ENCODE measurements at places on chromosomes 3 and 15.

- DNase-seq = no peak
Measured at GRCh38 chr15:39850436-39850835, 67.8 kb upstream of the FSIP1 start.

DNA sequence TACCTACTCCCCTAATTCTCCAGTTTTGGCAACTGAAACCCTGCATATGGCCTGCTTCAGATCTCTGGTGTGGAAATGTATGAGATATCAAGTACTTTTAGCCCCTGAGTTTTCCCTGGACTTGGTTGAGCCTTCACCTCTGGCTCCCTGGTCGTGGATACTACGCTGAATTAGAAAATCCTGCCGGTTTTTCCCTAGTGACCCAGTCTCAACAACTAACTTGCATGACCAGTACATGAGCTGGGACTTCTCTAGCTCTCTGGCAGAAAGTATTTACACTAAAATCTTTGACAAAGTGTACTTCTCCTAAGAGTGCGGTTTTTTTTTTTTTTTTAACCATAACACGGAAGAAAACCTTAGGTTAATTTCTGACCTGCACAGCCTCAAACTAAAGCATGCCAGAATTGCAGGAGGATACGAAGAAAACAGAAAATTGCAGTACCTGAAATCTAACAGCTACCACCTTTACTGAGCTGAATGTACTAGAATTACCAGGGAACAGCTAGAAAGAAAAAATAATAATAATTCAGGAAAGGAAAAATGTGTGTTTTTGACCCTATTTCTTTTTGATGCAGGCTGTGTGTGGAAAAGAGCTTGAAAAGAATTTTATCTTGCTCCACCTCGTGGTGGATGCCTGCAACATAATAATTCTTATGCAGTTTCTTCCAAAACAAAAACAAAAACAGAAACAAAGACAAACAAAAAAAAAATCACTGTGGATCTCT is 165.6 kb downstream of the GMNC start:
- peak; percentile 12 for DNase-seq

- DNase-seq = no peak
Measured at GRCh38 chr3:138408751-138409570, 25.5 kb upstream of the ESYT3 start.

DNA sequence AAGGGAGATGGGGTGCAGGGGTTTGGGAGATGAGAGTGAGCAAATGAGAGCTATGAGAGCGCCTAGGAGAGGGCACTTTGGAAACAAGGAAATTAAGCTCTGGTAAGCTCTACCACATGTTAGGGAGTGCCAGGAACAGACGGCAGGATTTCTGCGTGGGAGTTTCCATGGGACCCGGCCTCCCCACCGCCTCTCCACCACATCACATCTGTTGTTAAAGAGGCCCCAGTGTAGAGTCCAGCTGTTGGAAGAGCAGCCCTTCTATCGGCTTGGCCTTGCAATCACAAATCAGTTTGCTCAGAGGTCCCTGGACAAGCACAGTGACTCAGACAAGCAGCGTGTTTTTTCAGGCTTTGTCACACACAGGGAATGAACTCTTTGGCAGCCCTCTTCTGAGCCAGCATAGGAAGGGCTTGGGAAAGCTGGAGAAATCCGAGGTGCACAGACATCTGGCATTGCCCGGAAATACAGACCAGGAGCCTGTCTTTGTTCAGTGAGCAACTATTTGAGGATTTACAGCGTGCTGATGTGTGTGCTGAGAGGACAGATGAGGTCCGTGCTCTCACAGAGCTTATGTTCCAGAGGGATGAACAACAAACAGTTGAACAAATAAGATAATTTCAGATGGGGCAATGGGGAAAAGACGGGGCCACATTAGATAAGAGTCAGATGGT is 370.6 kb upstream of the PROK2 start:
- peak; percentile 62 for DNase-seq

GRCh38 chr3:65277798-65278197 is 590.0 kb upstream of the ADAMTS9 start:
- no peak for DNase-seq

- DNase-seq = no peak
Measured at GRCh38 chr15:62799037-62799436, 243.5 kb upstream of the TPM1 start.

DNA sequence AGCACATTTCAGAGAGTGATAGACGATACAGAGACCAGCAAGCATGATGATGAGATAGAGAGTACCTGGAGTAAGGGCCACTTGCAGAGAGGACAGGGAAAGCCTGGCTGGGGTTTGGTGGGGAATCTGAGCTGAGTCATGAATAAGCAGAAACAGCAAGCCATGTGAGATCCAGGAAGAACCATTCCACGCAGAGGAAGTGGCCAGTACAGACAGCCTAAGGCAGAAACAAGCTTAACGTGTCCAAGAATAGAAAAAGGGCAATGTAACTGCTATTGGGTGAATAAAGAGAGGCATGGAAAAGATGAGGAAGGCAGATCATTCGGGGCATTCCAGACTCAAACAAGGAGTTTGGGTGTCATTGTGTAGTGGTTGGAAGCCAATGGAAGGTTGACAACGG is 816.3 kb upstream of the CFAP20DC start:
- no peak for DNase-seq

DNA sequence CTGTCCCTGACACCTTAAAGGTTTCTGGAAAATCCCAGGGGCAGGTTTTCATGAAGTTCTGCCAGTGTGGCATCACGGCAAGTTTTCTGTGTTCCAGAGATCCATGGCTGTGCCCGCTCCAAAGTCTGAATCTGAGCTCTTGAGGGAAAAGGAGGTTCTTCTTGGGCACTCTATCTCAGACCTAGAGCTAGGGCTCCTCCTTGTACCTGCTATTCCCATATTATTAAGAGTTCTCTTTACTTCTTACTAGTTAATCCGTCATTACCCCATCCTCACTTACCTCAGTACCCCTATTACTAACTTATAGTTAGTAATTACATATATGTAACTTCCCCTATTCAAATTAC is 5.9 kb upstream of the TRA2B start:
- DNase-seq = no peak

- no peak for DNase-seq
Measured at GRCh38 chr3:43213631-43214030, 72.7 kb upstream of the SNRK start.

GRCh38 chr3:134034005-134034785 is 4.5 kb upstream of the SLCO2A1 start:
- no peak for DNase-seq

- DNase-seq = no peak
Measured at GRCh38 chr15:49441356-49441755, 18.3 kb downstream of the FGF7 start.

GRCh38 chr3:49872801-49873281 is 3.1 kb upstream of the CAMKV start:
- DNase-seq = no peak

- no peak for DNase-seq
Measured at GRCh38 chr3:81692766-81693165, 68.7 kb downstream of the GBE1 start.

GRCh38 chr15:62828364-62828763 is 214.2 kb upstream of the TPM1 start:
- DNase-seq = no peak

- no peak for DNase-seq
Measured at GRCh38 chr3:36443028-36443686, 62.9 kb downstream of the STAC start.

- DNase-seq = no peak
Measured at GRCh38 chr3:42504334-42505127, 2.1 kb downstream of the VIPR1 start.

DNA sequence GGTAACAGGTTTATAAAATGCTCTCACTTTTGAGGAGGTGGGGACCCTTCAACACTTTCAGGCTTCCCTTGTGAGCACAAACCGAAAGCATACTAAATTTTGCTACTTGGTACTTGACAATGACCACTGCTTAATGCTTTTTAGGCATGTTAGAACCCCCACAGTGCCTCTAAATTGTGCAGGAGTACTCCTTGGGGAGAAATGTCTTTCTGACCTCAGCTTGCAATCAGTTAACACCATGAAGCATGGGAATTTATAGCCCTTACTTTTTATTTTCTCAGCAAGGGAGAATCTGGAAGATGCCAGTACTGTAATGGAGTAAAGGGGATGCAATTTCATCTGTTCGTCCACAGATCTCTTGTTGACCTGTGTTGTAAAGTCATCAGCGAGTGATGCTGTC is 308.9 kb upstream of the TBC1D5 start:
- DNase-seq = no peak

DNA sequence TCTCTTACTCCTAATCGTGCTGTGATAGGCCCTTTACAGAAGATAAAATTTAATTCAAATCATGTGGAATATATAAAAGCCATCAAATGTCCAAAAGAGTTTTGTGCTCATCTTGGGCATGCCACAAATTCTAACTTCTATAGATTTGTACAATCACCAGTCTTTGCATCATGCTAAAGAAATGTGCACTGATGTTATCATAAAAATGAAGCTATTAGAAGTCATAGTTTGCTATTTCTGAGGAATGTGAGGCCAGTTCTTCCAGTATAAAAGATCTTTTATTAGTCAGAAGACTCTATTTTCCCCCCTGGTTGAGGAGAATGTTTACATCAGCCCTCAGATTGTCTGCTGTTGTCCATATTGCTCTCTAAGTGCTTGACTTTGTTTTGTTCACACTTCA is 2.1 kb upstream of the ANXA2 start:
- DNase-seq = peak; percentile 45

DNA sequence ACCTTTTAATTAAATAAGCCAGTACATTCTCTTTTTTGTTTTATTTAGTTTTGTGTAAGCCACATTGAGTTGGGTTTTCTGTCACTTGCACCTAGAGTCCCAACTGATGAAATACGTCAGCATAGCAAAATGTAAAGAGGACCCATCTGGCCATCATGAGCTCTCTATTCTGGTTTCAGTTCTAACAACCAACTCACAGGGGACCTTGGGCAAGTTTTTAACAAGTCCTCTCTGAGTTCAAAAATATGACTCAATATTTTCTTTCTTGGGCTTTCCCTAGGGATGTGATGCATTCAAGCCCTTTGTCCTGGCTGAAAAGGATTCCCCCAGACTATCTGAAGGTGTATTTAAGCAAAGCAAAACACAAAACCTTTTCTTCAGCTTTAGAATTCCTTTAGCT is 32.9 kb downstream of the PLCH1 start:
- DNase-seq = no peak

GRCh38 chr3:162799910-162800309 is 1303.3 kb downstream of the OTOL1 start:
- DNase-seq = no peak

DNA sequence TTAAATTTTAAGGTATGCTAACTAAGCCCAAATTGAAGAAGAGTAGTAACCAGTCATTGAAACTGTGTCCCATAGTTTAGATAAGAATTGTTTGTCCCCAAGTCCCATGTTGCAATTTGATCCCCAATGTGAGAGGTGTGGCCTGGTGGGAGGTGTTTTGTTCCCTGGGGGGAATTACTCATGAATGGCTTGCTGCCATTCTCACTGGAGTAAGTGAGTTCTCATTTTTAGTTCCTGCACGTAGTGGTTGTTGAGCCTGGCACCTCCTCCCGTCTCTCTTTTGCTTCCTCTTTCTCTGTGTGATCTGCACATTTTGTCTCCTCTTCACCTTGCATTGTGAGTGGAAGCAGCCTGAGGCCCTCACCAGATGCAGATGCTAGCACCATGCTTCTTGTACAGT is 1271.0 kb downstream of the NSUN3 start:
- no peak for DNase-seq

DNA sequence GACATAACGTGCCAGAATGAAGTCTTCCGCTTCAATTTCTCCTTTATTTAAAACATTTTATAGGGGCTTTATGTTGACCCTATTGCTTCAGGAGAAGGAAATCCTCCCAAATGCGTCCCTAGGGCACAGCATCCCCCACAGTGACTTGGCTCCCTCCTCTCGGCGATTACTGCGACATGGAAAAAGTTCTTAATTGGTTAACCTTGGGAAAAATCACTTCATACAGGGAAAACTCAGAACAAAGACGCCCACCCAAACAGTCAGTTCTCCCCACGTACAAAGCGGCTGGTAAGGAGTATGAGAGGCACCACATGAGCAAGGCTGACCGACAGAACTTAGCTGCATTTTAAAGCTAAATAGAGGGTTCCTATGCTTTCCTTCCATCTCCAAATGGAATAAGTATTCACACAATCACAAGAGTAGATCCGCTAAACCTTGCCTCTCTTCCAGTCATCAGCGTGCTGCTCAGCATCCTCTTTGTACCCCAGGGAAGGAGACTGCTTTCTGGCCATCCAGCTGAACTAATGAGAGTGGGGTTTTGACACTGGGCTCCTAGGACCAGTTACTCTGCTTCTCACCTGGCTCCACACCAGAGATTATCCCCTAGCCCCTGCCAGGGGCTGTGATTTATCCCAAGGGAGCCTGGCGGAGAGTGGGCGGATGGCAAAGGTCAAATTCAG is 415.3 kb upstream of the WNT5A start:
- DNase-seq = no peak

DNA sequence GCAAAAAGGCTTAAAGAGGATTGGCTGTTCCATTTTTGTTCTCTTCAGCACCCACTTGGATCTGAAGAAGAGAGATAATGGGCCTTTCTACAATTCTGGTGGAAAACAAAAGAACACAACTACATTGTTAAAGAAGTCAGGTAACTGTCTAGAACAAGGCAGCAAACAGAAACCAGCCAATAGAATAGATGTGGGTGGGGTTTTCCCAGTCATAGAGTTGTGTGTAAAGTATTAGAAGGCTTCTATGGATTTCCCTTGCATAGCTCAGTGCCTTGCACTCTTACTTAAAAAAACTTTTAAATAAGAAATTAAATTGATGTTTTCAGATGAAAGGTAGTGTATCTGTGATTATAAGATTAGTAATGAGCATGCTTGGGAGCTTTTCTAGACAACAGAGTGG is 462.7 kb upstream of the ATP11B start:
- DNase-seq = no peak

DNA sequence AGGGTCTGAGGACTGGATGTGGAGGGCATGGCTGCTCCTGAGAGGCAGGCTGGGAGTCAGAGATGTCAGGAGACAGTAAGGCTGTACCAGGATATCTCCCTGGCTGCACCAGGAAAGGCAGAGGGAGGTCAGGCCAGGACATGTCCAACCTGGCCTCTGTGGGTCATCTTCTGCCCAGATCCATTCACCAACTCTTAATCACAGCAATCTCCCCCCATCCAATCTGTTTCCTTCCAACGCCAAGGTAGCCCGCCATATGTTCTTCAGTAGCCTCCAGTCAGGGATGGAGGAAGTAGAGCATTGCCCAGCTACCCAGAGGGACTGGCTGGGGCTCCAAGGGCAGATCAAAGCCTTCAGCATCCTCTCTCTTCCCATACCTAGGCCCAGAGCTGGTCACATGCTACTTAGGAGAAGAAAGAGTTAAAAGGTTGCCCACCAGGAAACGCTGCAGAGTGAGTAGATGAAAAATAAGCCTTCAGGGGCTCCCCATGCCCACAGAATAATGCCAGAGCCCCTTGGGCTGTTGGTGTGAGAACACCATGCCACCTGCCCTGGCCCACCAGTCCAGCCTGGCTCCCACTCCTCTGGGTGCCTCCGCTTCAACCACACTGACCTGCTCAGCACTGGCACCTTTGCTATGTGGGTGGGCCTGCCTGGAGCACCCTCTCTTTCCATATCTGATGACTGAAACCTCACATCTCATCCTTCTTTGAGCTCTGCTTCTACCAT is 176.8 kb downstream of the MEGF11 start:
- no peak for DNase-seq

GRCh38 chr3:153163393-153163724 is 1.3 kb downstream of the RAP2B start:
- DNase-seq = no peak
